ENCODE measurements at places on chromosomes 16 and 17.
A peak's percentile ranks its signal among the peaks of the same experiment; 100 is the strongest.

DNA sequence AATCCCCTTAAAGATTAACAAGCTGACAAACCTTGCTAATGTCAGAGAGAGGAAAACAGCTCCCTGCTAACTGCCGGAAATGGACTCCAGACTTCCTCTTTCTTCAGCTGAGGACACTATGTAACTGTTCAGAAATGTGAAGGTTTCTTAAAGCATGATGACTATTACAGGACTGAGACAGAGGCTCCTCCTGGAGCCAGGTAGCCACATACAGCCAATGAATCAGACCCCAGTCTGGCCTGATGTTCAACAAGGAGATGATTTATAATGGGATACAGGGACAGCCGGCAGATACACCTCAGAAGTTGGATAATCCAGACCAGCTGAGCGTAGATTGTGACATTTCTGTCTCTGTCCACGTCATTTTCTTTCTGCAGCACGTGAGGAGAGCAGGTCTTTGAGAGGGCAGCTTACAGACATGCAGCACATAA, 216.2 kb downstream of the HS3ST3A1 start:
- DNase-seq = no peak

GRCh38 chr17:41705271-41705991, 6.7 kb upstream of the GAST start:
- no peak for DNase-seq

GRCh38 chr17:44108440-44109311, 14.8 kb downstream of the HDAC5 start:
- DNase-seq = no peak

GRCh38 chr17:75632428-75632827, 806 bp upstream of the SMIM5 start:
- no peak for DNase-seq

- no peak for DNase-seq
Observed at GRCh38 chr16:20910781-20911321, 10.3 kb downstream of the LYRM1 start.

DNA sequence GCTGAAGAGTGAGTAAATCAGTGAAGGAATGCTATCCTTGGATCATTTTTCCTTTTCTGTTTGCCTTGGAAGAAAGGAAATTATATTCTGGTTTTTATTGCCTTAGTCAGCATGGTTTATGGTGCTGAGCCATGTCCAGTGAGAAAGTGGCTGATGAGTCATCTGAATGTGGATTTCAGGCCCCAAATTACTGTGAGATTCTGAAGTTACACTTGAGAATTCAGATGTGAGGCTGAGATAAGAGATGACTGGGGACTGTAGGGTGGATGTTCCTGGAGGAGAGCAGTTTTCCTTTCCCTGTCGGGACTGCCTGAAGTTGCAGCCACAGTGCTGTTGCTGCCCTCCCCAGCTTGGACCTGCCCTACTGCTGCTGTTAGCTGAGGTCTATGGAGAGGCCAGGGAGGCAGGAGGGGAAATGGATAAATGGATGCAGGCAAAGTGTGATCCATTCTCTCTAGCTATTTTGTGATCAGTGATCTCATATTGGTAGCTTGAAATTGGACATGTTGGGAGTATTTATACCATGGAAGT, 4.2 kb upstream of the MAP3K14 start:
- no peak for DNase-seq

DNA sequence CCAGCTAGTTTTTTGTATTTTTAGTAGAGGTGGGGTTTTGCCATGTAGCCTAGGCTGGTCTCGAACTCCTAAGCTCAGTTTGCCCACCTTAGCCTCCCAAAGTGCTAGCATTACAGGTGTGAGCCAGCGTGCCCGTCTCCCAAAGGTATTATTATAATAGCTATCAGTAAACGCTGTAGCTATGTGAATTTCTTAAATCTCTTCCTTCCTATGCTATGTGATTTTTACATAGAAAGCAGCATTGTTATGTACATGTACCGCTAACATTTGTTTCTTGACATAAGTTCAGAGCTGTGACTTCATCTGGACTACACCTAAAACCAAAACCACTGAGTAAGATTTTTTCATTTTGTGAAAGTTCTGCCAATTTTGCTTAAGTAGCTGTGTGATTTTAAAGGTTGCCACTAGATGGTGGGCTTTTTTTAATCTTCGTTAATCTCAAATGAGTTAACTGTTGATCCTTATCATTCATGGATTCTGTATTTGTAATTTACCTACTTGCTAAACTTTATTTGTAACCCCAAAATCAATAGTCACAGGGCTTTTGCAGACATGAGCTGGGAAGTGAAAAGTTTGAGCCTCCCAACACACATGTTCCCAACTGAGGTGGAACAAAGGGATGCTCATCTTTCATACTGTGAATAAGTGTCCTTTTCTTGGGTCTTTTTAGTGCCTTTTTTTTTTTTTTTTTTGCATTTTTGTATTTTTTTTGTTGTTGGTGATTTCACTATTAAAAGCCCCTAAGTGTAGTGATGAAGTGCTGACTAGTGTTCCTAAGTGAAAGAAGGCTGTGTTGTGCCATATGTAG, 21.9 kb downstream of the PRKAR1A start:
- DNase-seq = no peak

GRCh38 chr17:13597723-13598347, 3.9 kb downstream of the HS3ST3A1 start:
- peak; percentile 51 for DNase-seq

DNA sequence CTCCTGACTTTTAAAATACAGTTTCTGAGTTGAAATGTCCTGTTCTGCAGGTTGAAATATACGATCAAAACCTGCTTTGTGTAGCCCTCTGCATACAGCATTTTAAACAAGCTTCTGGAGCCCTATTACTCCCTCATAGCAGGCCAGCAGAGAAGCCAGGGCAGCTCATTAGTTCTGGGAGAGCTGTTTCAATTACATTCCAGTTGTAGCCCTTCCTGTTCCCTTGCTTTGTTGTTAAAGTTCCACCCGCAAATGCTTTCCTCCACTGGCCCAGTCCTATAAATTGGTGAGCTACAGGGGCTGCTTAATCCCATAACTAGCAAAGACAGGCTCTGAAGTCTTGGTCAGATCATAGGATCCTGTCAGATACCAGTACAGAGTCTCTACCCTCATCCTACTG, 162.5 kb downstream of the SLC39A11 start:
- DNase-seq = no peak

DNA sequence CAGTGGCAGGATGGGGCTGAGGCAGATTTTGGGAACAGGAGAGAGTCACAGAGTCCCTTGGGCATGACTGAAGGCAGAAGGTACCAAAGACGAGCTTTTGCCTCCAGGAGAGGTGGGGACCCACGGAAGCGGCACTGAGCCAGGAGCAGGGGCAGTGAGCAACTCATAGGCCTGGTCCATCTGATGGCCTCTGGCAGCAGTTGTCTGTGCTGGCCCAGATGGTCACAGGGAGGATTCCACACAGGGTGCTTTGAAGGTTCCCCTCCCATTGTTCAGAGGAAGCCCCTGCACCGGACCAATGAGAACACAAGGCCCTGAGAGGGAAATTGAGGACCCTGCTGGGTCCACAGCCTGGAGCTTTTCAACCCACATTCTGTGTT, 360.3 kb upstream of the TNRC6C start:
- DNase-seq = no peak

DNA sequence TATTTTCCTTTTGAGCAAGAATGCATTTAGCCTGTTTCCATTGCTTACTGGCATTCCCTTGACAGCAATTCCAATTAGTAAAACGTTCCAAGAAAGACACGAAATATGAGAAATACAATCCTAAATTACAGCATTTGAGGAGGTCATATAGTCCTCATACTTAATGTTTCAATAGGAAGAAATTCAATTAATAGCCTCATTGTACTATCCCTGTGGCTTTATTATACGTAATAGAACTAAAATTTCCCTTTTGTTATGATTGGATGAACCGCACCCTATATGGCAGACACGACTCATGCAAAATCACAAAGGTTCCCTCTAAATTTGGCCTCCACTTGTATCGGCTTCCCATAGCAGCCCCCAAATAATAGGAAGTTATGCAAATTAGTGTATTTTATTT, 291.7 kb downstream of the CEP112 start:
- no peak for DNase-seq
